ENCODE measurements at places on chromosomes 3 and 15.
A peak's percentile ranks its signal among the peaks of the same experiment; 100 is the strongest.

DNA sequence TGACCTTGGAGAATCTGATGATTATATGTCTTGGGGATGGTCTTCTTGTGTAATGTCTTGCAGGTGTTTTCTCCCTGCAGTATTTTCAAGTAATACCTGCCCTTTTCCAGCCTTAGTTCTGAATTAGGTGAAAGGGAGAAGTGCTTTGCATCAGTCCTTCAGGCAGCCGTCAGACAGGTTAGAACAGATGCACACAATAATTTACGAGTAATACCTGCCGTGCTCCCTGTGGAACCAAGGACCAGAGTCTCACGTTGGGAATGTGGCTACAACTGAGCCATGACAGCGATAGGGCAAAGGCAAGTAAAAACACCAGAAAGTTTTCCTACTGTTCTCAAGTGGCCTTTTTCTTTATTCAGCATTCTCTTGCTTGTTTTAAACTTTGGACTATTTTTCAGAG lies 69.1 kb downstream of the CHCHD6 start:
- DNase-seq: no peak

DNA sequence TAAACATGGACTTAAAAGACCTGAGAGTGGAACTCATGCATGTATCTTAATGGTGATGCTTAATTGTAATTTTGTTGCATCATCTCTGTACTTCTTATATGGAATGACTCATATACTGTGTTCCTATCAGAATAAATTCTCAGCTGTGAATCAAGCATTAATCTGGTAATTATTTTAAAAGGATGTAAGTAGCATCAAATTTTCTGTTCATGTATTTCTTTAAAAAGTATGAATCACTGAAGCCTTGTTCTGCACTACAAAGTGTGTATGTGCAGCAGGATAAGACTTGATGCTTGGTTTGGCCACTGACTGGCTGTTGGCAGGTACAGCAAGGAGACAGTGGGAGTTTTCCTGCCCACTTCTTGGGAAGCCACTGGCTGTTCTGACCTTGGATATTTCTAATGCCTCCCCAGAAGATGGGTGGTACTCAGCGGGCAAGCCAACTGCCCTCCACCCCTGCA lies 123.9 kb downstream of the ANO10 start:
- no peak for DNase-seq

DNA sequence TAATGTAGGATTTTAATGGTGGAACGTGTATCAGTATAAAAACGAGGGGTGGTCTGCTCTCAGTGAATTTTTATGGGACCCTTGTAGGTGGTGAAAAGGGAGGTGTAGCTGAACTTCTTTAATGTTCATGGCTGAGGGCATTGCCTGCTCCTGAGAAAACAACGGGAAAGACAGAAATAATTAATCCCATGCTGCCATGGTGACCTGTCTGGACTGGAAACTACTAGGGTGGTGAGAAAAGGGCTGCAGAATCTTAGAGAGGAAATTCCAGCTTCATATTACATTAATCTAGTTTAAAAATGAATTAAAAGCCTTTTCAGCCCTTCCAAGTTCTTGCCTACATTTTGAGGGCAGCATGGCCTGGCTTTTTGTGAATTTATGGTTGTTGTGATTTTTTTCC lies 47.6 kb downstream of the ZBTB38 start:
- DNase-seq: no peak

GRCh38 chr3:42836150-42837123 lies 27.2 kb downstream of the ACKR2 start:
- no peak for DNase-seq

DNA sequence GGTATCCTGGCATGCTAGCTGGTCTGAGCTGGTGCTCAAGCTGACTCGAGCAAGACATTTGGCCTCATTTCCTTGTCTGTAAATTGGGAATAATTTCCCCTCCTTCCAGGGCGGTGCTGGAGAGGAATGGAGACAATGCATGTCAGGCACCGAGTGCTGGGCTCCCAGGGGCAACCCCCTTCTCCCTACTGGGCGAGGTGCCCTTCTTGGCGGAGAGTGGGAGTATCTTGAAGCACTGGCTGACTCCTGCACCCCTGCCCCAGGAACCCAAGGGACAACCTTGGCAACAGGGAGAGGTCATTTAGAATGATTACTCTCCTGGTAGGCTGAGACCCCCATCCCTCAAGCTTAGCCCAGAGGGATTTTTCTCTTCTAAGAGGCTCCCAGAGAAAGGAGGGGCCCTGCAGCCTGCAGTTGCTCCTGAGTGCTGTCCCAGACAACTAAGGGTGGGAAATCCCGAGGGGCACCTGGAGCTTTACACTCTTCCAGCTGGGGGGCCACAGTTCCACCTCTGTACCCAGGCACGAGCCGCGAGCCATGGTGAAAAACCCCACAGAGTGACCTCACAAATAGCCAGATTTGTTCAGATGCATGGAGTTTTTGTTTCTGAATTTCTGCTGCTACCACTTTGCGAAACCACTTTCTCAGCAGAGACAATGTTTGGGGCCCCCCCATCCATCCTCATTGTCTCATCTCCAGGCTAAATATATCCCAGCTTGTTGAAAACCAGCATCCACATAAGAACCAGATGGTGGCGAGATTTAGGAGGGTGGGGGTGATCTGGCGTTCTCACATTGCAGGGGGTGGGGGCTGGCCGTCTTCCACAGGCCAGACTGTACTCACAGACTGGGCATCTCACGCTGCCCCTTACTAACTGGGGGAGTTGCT lies 44.8 kb downstream of the ABTB1 start:
- DNase-seq: no peak

- peak; percentile 15 for DNase-seq
Measured at GRCh38 chr3:88189361-88189810, 39.6 kb downstream of the C3orf38 start.

GRCh38 chr3:181729341-181729869 lies 17.7 kb downstream of the SOX2 start:
- DNase-seq: no peak

DNA sequence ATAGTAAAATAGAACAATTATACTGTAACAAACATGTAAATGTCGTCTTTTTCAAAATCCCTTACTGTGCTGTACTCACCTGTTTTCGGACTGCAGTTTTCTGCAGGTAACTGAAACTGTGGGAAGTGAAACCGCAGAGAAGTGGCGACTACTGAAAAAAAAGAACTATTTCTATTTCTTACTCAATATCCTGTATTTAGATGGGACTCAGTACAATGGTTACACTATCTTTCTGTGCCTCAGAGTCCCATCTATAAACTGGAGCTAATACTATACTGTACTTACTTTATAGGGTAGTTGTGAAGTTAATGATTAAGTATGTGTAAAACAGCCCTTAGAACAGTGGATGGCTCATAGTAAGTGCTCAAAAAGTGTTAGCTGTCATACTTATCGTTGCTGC lies 14.3 kb upstream of the P2RY12 start:
- DNase-seq: no peak

DNA sequence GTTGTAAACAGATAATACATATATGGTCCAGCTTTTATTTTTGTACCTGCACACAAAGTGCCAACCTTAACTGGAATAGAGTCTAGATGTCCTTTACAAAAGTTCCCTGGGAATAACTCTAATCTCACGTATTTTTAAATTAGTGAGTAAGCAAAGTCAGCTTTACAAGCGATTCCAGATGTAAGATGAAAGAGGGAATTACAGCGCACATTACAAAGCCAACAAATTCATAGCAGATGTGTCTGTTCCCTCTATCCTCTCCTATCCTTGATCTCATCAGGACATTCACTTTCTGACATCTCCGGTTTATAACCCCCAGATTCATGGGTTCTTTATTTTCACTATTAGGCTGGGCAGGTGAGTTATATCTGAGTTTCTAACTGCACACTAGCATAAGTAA lies 406.8 kb upstream of the ZNF385D start:
- no peak for DNase-seq

- no peak for DNase-seq
Measured at GRCh38 chr15:26697913-26698312, 75.0 kb downstream of the GABRB3 start.

All from stimulated activated naive CD8-positive, alpha-beta T cell treated with anti-CD3 and anti-CD28 coated beads, Interleukin-15, amount 100 ng/mL, for 72 hours (primary cell).